Sciatic nerve (tissue), 2 donors: ENCODE measurements at places on chromosomes 1 and 21.

GRCh38 chr1:47184822-47185677, 4.8 kb downstream of the PDZK1IP1 start:
- no peak for DNase-seq

DNA sequence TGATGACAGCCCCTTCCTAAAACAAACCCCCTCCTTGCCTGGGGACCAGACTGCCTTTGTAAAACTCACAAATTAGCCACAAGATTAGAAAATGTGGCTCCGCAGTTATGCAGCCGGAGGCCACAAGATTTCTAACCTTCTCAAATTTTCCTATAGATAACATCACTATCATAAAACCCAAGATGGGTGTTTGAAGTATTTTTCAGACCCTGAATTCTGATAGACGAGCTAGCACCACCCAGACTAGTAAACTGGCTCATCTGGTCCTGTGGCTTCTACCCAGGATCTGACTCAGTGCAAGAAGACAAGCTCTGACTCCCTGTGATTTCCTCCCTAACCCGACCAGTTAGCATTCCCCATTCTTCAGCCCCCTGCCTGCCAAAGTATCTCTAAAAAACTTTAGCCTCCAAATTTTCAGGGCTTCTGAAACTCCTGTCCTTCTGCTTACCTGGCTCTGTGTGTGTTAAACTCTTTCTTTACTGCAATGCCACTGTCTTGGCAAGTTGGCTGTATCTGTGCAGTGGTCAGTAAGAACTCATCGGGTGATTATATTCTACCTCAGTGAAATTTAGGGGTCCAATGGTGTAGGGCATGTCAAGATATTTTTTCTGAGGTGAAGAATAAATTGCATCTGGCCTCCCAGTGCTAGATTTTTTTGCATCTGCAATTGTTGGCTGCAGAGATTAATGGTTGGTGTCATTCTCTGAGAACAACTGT, 102.1 kb downstream of the S1PR1 start:
- no peak for DNase-seq

DNA sequence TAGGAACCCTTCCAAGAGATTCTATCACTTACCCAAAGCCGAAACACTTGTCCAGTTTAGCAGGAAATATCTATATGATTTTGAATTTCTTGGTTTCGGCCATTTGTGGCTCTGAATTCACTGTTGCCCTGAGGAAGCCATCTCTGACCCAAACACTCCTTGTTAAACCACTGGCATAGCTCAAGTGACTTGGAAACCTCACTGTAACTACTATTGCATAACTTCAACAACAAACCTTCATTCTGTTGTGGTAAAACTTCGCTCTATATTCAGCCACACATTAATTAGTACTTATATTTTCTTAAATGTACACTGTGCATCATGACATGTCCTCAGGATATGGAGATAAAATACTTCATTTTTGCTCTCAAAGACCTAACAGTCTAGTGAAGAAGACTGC, 63.2 kb downstream of the ST6GALNAC3 start:
- no peak for DNase-seq

- DNase-seq, result no peak
Observed at GRCh38 chr1:231138236-231138635, 23.6 kb upstream of the TRIM67 start.

DNA sequence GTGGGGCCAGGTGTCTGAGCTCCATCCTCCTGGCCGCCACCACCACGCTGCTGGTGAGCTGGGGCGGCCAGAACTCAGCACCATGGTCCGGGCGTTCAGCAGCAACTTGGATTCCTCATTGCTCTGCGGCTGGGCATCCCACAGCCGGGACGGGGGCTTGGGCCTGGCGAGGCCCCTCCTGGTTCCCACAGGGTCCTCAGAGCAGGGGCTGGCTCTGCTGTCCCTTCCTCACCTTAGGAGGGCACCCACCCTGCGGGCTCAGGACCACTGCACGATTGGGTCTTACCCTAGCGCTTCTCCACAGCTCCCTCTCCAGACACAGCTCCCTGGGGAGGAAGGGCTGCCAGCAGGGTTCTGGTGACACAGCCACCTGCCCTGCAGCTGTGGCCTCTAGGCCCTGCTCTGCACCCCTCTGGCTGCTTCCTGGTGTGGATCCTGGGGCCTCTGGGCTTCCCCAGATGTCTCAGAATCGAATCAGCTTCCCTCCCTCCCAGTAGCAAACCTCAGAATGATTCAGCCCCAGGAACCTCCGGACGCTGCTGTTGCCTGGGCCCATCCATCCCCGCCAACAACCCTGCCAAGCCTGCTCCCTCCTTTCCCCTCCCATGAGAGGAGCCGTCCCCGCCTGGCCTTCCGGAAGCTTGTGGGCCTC, 25.0 kb downstream of the CRYAA start:
- DNase-seq, result peak; percentile 62

DNA sequence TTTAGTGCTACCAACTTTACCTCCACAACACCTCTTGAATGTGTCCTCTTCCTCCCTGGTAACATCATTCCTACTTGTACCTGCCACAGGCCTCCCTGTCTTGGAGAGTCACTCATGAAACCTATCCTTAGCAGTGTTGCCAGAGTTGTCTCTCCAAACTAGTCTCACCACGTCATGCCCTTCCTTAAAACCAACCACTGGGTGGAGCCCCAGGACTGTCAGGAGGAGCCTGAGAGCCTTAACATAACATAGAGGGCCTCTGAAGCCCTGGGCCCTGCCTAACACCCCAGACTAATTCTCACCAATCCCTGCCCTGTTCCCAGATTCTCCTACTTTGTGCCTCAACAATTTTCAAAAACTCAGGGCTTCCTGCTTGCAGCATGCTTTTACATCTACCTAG, 65.3 kb downstream of the ZNF697 start:
- peak; percentile 70 for DNase-seq

- no peak for DNase-seq
Observed at GRCh38 chr1:91645031-91645430, 144.4 kb downstream of the CDC7 start.

DNA sequence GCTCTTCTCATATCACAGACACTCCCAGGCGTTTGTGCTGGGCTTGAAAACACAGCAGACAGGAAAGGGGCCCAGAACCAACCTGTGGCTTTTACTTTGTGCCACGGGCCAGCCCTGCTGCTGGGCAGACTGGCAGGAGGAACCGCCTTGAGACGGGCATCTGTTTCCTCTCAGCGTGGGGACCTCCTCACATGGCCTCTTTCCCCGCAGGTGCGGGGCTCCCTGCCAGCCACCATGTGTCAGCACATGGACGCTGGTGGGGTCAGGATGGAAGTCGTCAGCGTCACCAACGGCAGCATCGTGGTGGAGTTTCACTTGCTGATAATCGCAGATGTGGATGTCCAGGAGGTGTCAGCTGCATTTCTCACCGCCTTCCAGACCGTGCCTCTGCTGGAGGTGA, 47.8 kb downstream of the UMODL1 start:
- no peak for DNase-seq
